Vagina (tissue), 2 donors: ENCODE measurements at places on chromosomes 5 and 9. TPM values are rescaled to one million over a fixed set of nuclear protein-coding genes. Genes with fewer than 3 reads are reported as not detected.

GRCh38 chr5:177557796-177558195 lies 3.4 kb upstream of the FAM193B start:
- H3K4me3 ChIP-seq, result no peak overlapping the region
- H3K4me1 ChIP-seq, result peaks cover 17% of the 10 kb centered on the region
- no peaks in the 10 kb centered on the region for H3K36me3 ChIP-seq
- no peak for DNase-seq
- H3K27me3 ChIP-seq, result no peaks in the 10 kb centered on the region

DNA sequence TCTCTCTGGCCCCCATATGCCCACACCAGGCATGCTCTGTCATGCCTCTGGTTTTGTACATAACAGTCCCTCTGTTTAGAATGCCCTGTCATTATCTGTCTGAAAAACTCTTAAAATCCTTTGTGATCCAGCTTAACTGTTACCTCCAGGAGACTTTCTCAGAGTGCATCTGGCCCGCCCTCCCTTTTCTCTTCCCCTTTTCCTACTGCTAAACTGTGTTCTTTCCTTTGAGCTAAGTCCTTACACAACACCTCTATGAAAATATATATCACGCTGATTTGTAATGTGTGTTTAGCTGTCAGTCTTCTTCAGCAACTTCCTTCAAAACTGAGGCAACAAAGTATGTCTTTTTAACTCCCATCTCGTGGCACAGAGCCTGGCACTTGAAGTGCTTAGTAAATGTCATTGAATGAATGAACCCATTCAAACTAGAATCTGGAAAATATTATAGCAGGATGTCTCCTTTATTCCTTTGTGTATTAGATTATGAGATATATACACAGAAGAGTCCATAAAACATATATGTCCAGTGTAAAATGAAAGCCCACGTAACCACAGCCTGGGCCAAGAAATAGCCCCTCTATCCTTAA lies 166.2 kb upstream of the KLF9 start:
- H3K27ac ChIP-seq, result no peak overlapping the region
- no peaks in the 10 kb centered on the region for H3K27me3 ChIP-seq
- no peak overlapping the region for H3K4me3 ChIP-seq
- H3K4me1 ChIP-seq, result peaks cover 9% of the 10 kb centered on the region
- peak; percentile 11 for DNase-seq
- no peaks in the 10 kb centered on the region for H3K36me3 ChIP-seq

- H3K4me3 ChIP-seq, result peak overlapping the region; percentile 80
- peaks cover 47% of the 10 kb centered on the region for H3K4me1 ChIP-seq
- no peaks in the 10 kb centered on the region for H3K27me3 ChIP-seq
These were observed 28.7 kb downstream of the EXOC3 start for GRCh38 chr5:471750-472058.

- H3K27me3 ChIP-seq, result no peaks in the 10 kb centered on the region
- H3K36me3 ChIP-seq, result no peaks in the 10 kb centered on the region
- no peak overlapping the region for H3K4me3 ChIP-seq
- no peak overlapping the region for H3K27ac ChIP-seq
- no peak for DNase-seq
These were observed 2.1 kb downstream of the GPR150 start for GRCh38 chr5:95621839-95622629.

DNA sequence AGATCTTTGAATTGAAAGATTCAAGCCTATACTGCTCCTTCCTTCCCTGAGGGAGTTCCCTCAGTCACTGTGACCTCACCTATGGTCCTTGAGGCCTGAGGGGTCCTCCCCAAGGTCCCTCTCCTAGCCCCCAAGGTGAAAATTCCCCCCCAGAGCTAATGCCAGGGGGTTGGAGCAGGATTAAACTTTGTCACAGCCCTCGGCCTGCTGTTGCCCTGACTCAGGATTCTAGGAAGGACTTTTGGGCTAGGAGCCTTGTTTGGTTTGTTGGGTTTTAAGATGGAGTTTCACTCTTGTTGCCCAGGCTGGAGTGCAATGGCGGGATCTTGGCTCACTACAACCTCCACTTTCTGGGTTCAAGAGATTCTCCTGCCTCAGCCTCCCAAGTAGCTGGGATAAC lies 123.2 kb downstream of the C5orf15 start:
- H3K4me1 ChIP-seq, result peaks cover 10% of the 10 kb centered on the region
- no peaks in the 10 kb centered on the region for H3K36me3 ChIP-seq
- no peak overlapping the region for H3K27ac ChIP-seq
- H3K27me3 ChIP-seq, result no peaks in the 10 kb centered on the region
- no peak overlapping the region for H3K4me3 ChIP-seq
- no peak for DNase-seq

GRCh38 chr5:168104811-168105481 lies 186.5 kb upstream of the WWC1 start:
- no peaks in the 10 kb centered on the region for H3K27me3 ChIP-seq
- no peaks in the 10 kb centered on the region for H3K4me1 ChIP-seq
- H3K27ac ChIP-seq, result no peak overlapping the region
- no peak overlapping the region for H3K4me3 ChIP-seq
- DNase-seq, result no peak

GRCh38 chr5:151601391-151601790 lies 10.3 kb upstream of the FAT2 start:
- no peaks in the 10 kb centered on the region for H3K27me3 ChIP-seq
- H3K4me1 ChIP-seq, result no peaks in the 10 kb centered on the region
- no peaks in the 10 kb centered on the region for H3K36me3 ChIP-seq
- H3K4me3 ChIP-seq, result no peak overlapping the region

DNA sequence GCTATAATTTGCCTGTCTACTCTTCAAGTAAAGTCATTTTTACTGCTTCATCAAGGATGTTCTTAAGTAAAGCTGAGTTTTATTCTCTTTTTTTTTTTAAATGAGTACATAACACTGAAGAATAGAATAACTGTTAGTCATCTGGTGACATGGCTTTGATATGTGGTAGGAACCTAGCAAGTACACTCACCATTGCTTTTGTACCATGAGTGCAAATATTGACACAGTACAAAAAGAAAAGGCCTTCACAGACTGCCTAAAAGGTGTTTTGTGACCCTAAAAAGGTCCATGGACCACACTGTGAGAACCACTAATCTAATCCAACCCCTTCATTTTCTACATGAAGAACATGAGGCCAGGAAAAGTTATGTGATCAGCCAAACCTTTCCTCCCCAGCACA lies 55.0 kb downstream of the ECPAS start:
- no peak overlapping the region for H3K27ac ChIP-seq
- H3K27me3 ChIP-seq, result no peaks in the 10 kb centered on the region
- no peak overlapping the region for H3K4me3 ChIP-seq
- peaks cover 82% of the 10 kb centered on the region for H3K36me3 ChIP-seq
- no peaks in the 10 kb centered on the region for H3K4me1 ChIP-seq
- no peak for DNase-seq

- H3K27ac ChIP-seq, result no peak overlapping the region
- DNase-seq, result no peak
- no peak overlapping the region for H3K4me3 ChIP-seq
- H3K4me1 ChIP-seq, result no peaks in the 10 kb centered on the region
- no peaks in the 10 kb centered on the region for H3K36me3 ChIP-seq
These were observed 9.9 kb downstream of the C9orf40 start for GRCh38 chr9:74942801-74943200.

- H3K4me3 ChIP-seq, result peak overlapping the region; percentile 25
- DNase-seq, result no peak
- H3K36me3 ChIP-seq, result no peaks in the 10 kb centered on the region
- H3K27ac ChIP-seq, result no peak overlapping the region
- H3K4me1 ChIP-seq, result peaks cover 37% of the 10 kb centered on the region
- H3K27me3 ChIP-seq, result peaks cover 37% of the 10 kb centered on the region
These were observed 1.2 kb downstream of the FOXB2 start for GRCh38 chr9:77020413-77021290.

DNA sequence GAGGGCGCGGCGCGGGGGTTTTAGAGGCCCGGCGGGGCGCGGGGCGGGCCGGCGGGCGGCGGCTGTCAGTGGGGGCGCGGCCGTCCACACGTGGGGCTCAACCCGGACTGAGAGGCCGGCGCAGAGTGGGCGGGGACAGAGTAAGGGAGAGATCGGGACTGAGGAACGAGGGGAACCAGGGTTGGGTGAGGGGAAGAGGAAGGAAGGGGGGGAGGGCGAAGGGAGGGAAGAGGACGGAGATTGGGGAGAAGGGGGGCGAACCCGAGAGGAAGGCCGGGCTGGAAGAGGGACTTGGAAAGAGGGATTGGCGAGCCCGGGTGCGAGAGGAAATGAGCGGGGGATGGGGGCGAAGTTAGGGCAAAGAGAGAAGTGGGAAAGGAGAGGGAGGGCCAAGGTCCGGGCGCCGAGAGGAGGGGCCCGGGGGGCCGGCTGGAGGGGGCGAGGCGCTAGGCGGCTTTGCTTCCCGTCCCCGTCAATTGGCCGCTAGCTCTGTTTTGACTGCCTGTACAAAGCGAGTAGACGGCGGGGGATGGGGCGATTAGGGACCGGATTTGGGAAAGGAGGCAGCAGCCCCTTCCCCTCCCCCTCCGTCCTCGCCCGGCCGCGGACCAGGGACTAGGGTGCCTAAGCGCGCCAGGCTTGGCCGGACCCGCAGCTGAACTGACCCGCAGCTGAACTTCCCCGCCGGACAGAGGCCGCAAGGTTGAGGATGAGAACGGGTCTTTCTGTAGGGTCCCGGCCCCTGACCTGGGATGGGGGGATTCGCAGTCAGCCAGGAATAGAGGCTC lies 399 bp upstream of the FBN2 start:
- no peaks in the 10 kb centered on the region for H3K27me3 ChIP-seq
- DNase-seq, result no peak

DNA sequence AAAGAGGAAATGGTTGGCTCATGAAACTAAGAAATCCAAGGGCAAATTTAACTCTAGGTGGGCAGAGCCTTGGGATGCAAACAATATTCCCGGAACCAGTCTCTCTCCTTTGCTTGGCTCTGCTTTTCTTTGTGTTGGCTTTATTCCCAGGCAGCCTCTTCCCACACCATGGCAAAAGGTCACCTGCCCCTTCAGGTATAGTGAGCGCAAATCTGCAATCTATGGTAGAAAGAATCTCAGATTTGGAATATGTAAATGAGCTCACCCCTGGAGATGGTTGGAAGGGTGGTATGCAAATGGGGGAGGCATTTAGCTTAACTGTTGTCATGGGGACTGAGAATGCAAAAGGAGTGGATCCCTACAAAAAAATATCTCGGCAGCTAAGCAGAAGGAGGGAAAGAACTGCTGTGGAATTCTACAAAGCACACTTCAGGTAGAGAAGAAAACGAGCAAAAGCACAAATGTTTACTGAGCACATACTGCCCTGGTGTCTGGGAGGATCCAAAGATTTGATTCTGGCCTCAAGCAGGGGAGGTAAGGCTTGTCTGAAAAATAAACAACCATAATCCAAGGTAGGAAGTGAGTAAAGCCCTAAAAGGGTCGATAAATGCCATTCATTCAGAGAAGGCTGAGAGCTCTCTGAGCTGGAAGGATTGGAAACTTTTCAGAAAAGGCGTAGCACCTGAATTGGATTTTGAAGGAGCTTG lies 139.7 kb downstream of the TLE1 start:
- no peak overlapping the region for H3K4me3 ChIP-seq
- H3K4me1 ChIP-seq, result no peaks in the 10 kb centered on the region
- no peaks in the 10 kb centered on the region for H3K27me3 ChIP-seq

DNA sequence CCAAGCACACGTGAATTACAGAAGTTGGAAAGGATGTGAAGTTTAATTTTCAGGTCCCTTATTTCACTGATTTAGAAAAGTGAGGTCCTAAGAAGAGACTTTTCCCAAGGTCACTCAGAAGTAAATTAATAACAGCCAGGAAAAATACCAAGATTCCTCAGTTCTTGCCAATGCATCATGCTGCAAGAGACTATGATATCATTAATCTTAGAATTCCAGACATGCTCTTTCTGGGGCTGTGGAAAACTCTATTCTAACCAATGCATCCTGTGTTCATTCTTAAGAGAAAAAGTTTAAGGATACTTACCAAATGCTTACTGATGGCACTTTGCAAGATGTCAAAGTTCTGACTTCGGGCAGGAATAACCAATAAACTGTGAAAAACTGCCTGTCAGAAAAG lies 42.8 kb downstream of the TEX10 start:
- no peak overlapping the region for H3K27ac ChIP-seq
- no peak overlapping the region for H3K4me3 ChIP-seq
- no peaks in the 10 kb centered on the region for H3K27me3 ChIP-seq
- DNase-seq, result no peak

- DNase-seq, result no peak
- peaks cover 81% of the 10 kb centered on the region for H3K36me3 ChIP-seq
- H3K4me3 ChIP-seq, result no peak overlapping the region
- H3K27me3 ChIP-seq, result no peaks in the 10 kb centered on the region
- H3K27ac ChIP-seq, result no peak overlapping the region
These were observed 13.4 kb downstream of the HMGXB3 start for GRCh38 chr5:150013931-150014330.

GRCh38 chr5:76380346-76381066 lies 22.6 kb upstream of the IQGAP2 start:
- no peaks in the 10 kb centered on the region for H3K4me1 ChIP-seq
- H3K27ac ChIP-seq, result no peak overlapping the region
- no peaks in the 10 kb centered on the region for H3K27me3 ChIP-seq

DNA sequence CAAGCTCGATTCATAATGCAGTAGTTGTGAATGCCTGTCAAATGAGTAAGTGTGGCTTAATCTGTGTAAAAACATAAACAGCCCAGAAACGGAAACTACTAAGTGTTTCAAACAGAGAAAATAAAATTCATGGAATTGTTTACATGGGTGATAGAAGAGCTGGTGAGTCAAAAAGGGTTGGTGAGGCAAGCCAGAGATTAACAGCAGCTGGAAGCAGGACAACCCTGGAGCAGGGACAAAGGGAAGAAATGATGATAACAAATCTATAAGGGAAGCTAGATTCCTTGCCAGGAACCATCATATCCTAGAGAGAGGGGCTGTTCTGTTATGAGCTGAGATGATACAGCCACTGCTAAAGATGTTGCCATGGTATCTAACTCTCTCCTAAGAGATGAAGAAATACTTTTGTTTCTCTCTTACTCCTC lies 18.0 kb upstream of the PRR16 start:
- no peak overlapping the region for H3K4me3 ChIP-seq
- no peaks in the 10 kb centered on the region for H3K36me3 ChIP-seq
- H3K4me1 ChIP-seq, result no peaks in the 10 kb centered on the region

DNA sequence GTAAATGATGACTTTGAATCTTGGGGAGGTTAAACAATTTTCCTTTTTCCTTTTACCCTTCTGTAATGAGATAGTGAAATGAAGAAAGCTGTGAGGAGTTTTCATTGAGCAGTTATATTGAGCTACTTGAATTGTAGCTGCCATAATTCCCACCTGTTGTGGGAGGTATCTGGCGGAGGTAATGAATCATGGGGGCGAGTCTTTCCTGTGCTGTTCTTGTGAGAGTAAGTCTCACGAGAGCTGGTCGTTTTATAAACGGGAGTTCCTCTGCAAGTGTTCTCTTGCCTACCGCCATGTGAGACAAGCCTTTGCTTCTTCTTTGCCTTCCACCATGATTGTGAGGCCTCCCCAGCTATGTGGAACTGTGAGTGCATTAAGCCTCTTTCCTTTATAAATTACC lies 258.4 kb downstream of the FER start:
- no peak for DNase-seq
- no peak overlapping the region for H3K4me3 ChIP-seq
- H3K36me3 ChIP-seq, result no peaks in the 10 kb centered on the region

SURF1 gene
- total RNA-seq, result 31.2 TPM

PRLR gene
- total RNA-seq, result 13.3 TPM

PLCXD3 gene
- total RNA-seq, result 10.6 TPM

WHRN gene
- 9.1 TPM for total RNA-seq

ANKS6 gene
- 10.8 TPM for total RNA-seq

ADAMTSL1 gene
- 8.1 TPM for total RNA-seq

TESK1 gene
- 29.7 TPM for total RNA-seq
